Endothelial cell of umbilical vein (primary cell): ENCODE measurements at places on chromosomes 2 and 18. TPM values are rescaled to one million over a fixed set of nuclear protein-coding genes. Genes with fewer than 3 reads are reported as not detected.

The PEX13 gene
- total RNA-seq = 21.0 and 25.0 TPM in 2 replicates

The EPG5 gene
- total RNA-seq = 20.6 and 25.6 TPM in 2 replicates

The SIX3 gene
- not detected in 2 replicates for total RNA-seq

The TMEM247 gene
- total RNA-seq = not detected in 2 replicates

The POTEC gene
- not detected in 2 replicates for total RNA-seq

The CYP27A1 gene
- total RNA-seq = 12.6 and 15.1 TPM in 2 replicates

The NEUROD1 gene
- total RNA-seq = not detected in 2 replicates

The IL1RL2 gene
- total RNA-seq = 0.21 TPM in 1 of 2 replicates, not detected in the other

The TCF7L1 gene
- total RNA-seq = 13.2 and 17.4 TPM in 2 replicates

The APCDD1 gene
- 0.35 and 0.95 TPM in 2 replicates for total RNA-seq

The SPDYA gene
- 0.92 and 1.6 TPM in 2 replicates for total RNA-seq

The CDH19 gene
- not detected in 2 replicates for total RNA-seq

The MBD5 gene
- total RNA-seq = 34.8 and 37.0 TPM in 2 replicates

The WNT6 gene
- total RNA-seq = not detected in 2 replicates

The AOX1 gene
- total RNA-seq = 0.23 and 0.46 TPM in 2 replicates

The WDSUB1 gene
- total RNA-seq = 4.8 and 7.3 TPM in 2 replicates

The ERFE gene
- 0.46 and 1.2 TPM in 2 replicates for total RNA-seq

The CCDC148 gene
- total RNA-seq = 0.69 TPM in 1 of 2 replicates, not detected in the other

The DNAH6 gene
- total RNA-seq = 0.24 and 0.25 TPM in 2 replicates

The TNFAIP6 gene
- not detected in 2 replicates for total RNA-seq
